ENCODE measurements at places on chromosomes 1 and 21.

GRCh38 chr1:231523816-231524215 is 4.7 kb upstream of the TSNAX start:
- DNase-seq, result no peak

- no peak for DNase-seq
These were observed 272.9 kb downstream of the KAZN start for GRCh38 chr1:14871218-14871970.

DNA sequence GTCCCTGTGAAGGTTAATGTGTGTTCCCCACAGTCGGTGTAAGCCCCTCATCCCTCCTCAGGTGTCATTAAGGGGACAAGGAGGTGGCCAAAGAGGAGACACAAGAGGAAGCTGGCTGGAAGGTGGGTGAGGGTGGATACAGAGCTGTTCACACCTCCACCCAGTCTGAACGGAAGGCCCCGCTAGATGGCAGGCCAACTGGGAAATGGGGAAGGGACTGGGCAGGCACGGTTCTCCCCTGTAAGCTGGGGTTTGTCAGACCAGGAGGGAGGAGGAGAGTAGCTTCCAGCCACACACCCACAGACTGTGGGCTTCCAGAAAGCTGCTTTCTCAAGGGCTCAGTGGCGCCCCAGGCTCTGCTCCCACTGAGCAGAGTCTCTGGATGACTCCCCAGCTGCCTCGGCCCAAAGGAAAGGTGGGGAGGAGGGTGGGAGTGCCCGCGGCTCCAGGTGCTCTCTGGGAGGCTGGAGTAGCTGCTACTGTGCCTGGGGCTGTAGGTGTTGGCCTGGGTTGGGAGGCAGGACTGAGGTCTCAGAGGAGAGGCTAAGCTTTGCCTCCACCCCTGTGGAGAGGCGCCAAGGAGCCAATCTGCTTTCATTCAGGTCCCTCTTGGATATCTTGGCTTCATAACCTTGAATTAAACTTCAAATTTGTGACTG is 41.2 kb downstream of the PCP4 start:
- DNase-seq, result no peak

DNA sequence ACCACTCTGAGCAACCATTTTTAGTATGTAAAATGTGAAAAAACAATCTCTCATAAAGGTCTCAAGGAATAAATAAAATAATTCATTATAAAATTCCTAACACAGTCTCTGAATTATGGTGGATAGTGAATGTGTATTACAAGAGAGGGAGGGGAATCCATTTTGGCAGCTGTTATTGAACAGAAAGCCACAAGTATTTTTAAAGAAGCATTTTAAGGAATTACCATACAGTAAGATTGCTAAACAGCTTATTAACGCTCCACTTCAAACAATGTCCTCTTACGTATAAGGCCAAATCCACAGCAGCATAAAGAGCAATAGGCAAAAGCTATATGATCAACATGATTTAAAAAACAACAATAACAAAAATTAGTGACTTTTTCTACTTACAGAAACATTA is 18.4 kb downstream of the PIGK start:
- DNase-seq, result no peak

DNA sequence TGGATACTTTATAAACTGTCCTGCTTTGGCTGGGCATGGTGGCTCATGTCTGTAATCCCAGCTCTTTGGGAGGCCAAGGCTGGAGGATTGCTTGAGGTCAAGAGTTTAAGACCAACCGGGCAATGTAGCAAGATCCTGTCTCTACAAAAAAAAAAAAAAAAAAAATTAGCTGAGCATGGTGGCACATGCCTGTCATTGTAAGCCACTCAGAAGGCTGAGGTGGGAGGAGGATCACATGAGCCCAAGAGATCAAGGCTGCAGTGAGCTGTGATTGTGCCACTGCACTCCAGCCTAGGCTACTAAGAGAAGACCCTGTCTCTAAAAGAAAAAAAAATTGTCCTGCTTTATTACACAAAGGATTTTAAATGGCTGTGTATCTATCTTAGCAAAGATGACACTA is 95.2 kb downstream of the LBR start:
- no peak for DNase-seq

DNA sequence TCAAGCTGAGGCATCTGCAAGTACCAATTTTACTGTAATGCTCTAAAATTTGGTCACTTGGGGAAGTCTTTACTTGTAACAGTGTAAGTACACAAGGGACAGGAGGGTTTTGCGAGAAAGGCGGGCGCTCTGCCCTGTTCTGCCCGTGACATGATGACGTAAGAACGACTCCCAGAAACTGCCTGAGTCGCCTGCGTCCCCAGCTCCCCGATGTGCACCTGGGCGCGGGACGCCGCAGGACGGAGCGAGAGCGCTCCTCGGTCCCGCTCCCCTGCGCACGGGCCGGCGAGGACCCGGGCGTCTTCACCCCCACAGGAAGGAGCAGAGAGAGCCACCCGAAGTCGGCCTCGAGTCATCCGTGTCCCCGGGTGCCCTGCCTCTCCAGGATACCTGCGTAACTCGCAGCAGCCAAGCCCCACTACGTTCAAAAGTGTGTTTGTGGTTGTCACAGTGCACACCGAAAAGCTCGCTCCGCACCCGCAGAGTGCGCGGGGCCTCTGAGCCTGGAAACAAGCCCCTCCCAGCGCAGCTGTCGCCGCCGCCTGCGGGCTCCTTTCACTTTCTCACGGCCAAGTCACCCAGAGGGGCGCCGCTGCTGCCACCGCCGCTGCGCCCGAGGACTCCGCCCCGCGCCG is 3.3 kb upstream of the ZBTB18 start:
- peak; percentile 29 for DNase-seq

DNA sequence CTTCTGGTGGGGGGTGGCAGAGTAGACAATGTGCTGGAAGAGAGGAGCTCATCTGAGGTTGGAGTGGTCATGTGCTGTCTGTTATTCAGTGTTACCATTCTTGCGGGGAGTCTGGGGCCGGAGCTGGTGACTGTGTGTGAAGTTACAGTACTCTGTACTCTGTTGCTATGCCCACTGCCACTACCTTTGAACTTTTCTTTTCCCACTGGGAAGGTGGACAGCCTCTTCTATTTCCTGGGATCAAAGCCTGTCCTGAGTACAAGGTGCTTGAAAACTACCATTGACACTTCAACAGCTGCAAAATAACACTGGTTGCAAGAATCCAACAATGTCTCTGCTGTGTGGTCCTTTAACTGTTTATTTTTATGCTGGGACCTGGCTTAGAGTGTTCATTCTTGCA is 66.4 kb upstream of the ZNF326 start:
- DNase-seq, result no peak

DNA sequence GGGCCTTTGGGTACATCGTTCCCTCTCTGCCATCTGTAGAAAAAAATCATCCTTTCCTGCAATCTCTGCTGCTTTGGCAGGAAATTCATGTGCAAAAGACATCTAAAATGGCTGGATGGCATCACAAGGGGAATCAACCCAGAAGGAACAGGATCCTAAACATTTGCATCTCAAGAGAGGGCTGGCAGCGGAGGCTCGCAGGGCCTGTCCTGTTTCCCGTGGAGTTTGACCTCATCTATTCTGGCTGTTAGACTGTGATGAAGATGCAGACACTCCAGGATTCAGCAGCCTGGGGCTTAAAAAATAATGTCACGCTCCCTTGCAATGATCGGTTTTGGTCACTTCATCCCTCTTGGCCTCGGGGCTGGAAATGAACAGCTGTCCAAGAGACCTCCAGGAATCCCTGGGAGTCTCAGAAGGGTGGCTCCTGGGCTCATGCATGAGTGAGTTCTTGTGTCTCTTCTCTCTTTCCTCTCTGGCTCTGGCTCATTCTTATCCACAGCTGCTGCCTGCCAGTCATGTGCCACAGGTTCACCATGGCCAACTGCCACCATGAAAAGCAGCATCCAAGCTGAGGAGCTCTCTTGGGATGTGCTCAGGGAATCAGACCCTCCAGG is 16.1 kb upstream of the PCP4 start:
- no peak for DNase-seq

DNA sequence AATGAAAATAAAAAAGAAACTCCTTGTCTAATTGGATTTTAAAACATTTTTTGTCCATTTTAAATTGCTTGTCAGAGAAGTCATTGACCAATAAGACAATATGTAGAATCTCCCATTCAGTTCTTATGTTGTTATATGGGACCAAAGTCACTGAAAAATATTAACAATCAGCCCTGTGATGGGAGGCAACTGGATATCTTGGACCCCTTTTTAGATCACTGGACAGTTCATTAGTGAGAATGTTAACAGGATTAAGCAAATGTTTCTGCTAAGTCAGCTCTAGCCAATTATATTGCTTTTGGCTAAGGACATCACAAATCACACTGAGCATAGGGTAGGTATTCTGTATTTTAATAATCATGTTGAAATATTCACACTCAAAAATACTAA is 609.1 kb upstream of the USP24 start:
- no peak for DNase-seq

DNA sequence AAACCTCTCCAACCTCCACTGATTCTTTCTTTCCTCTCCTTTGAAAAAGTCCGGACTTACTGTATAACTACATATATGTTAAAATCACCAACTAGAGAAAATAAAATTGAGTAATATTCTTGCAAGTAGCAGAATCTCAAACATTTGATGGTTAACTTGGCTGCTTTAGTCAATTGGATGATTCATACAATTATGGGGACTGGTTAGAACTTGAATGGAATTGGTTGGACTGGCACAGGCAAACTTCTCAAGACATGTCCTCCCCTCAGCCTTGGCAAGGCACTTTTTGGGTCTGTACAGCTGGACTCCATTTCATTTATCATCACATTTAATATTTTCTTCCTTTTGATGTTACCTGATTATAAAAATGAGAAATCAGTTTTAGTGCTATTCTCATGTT is 6.5 kb downstream of the WLS start:
- no peak for DNase-seq

DNA sequence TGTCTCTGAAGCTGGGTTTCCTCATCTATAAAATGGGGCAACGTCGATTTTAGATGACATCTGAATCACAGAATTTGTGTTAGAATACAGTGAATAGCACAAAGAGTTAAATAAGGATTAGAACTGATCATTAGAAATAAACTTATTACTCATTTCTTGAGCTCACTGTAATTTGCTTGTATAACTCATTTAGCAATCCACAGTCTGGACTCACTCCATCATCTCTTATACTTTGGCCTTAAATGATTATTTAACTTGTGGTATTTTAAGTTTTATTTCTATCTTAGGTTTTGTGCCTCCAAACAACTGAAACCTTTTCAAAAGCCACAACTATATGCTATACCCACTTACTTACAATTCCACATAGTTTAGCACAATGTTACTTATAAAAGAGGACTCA is 128.0 kb downstream of the CDC42BPA start:
- DNase-seq, result no peak

DNA sequence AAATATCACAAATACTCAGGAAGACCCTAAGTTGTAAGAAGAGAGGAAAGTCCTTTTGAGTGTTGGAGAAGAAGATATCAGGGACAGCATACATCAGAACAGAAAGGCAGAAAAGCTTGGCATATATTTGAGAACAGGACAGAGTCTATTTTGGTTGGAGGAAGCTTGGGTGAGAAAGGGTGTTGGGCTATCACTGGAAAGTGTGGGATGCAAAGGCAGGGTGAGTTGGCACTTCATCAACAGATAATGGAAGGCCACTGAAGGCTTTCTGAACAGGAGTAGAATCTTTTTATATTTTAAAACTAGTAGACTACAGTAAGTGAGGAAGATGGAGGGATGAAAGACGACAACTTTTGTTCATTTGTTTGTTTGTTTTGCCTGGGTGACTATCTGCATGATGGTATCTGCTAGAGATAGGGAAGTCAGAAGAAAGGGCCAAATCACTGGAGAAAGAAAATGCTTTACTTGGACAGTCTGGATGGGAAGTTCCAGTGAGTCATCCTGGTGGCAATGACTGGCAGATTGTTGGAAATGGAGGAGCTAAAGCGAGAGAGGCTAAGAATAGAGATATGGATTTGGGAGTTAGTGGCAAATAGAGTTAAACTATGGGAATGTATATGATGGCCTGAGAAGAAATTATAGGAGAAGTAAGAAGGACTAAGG is 33.7 kb upstream of the KCNA2 start:
- no peak for DNase-seq

GRCh38 chr1:28591708-28592320 is at the start of gene RAB42:
RAB42 (plus strand) TSS chr1:28592265; CDS start chr1:28592512, 247 bp downstream.
- no peak for DNase-seq

GRCh38 chr1:156658945-156659574 is 17.1 kb downstream of the BCAN start:
- no peak for DNase-seq

- DNase-seq, result no peak
These were observed 153.4 kb downstream of the ETS2 start for GRCh38 chr21:38958940-38959691.

DNA sequence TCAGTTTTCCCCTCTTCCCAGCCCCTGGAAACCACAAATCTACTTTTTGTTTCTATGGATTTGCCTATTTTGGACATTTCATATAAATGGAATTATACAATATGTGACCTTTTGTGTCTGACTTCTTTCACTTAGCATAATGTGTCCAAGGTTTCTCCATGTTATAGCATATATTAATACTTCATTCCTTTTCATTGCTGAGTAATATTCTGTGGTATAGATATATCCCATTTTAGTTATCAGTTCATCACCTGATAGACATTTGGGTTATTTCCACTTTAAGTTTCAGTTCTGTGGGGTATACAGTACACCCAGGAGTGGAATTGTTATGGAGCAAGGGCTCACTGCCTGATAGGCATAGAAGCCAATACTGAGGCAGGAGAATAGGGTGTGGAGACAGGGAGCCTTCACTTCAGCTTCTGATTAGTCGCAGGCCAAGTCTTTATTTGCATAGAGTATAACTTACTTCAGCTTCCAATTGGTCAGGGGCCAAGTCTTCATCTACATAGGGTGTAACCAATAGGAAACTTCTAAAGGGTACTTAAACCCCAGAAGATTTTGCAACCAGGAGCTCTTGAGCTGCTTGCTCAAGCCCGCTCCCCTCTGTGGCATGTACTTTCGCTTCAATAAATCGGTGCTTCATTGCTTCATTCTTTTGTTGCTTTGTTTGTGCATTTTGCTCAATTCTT is 8.3 kb upstream of the NVL start:
- no peak for DNase-seq

GRCh38 chr1:234486858-234487840 is 8.2 kb upstream of the TARBP1 start:
- peak; percentile 33 for DNase-seq

DNA sequence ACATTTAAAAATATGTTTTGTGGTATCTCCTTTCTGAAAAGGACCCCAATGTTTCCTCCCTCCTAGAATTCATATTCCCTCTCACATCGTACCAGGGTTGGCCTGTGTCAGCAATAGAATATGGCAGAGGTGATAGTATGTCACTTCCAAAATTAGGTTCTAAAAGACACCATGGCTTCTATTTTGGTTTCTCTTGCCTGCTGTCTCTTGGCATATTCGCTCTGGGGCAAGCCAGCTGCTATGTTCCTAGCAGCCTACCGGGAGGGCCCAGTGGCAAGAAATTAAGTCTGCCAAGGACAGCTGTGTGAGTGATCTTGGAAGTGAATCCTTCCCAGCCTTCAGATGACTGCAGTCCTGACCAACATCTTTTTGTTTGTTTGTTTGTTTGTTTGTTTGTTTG is 92.9 kb upstream of the PPM1J start:
- DNase-seq, result no peak

Data from cerebellar nuclear complex (tissue), 1 donor.